CD4-positive, CD25-positive, alpha-beta regulatory T cell (primary cell): ENCODE measurements at places on chromosomes 3 and 15.

DNA sequence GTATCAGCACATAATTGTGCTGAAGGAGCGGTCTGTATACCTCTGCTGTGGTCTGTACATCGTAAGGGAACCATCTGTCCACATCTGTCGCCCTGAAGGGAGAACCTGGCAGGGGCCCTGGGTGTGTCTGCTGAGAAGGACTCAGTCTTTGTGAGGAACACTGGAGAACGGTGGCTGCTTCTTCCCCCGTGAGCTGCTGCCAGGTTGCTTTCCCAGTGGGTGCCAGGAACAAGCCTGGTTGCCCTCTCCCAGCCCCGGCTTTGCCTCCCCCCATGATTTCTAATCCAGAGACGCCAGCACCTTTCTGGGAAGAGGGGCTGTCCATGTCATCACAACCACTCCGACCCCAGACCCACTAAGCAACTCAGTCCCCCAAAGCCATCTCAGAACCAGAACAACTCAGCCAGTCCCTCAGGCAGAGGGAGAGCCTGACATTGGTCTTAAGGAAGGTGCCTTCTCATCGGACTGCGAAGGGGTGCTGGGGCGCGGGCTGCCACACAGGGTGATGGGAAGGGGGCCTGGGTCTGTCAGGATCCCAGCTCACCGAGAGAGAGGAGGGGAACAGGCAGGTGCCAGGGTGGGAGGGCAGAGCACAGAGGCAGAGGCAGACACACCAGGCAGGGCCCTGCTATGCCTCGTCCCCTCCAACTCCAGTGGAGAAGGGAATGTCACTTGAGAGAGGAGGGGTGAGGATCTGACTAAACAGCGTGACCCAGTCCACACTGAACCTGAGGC is 8.5 kb downstream of the TNK2 start:
- no peak for DNase-seq

- no peak for DNase-seq
These were observed 132.6 kb downstream of the PLD1 start for GRCh38 chr3:171677706-171678105.

GRCh38 chr15:73941044-73941443 is 14.8 kb downstream of the LOXL1 start:
- DNase-seq: no peak

DNA sequence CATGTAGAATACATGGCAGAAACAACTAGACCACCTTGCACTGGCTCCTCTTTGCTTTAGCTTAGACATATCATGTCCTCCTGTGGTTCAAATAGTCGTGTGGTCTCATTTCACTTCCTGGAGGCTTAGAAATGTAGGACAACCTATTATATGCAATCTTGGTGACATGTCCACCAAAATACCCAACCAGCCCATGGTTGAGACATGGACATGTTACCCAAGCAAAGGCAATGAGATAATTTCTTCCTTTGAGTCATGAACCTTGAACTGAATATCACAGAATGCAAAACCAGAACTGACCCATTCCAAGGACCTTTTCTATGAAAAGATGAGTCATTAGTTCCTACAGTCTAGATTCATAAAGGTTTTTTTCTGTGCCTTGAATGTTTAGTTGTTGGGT is 309.0 kb upstream of the MDFIC2 start:
- DNase-seq: no peak

- no peak for DNase-seq
These were observed 1.8 kb downstream of the TWF2 start for GRCh38 chr3:52237006-52237656.

DNA sequence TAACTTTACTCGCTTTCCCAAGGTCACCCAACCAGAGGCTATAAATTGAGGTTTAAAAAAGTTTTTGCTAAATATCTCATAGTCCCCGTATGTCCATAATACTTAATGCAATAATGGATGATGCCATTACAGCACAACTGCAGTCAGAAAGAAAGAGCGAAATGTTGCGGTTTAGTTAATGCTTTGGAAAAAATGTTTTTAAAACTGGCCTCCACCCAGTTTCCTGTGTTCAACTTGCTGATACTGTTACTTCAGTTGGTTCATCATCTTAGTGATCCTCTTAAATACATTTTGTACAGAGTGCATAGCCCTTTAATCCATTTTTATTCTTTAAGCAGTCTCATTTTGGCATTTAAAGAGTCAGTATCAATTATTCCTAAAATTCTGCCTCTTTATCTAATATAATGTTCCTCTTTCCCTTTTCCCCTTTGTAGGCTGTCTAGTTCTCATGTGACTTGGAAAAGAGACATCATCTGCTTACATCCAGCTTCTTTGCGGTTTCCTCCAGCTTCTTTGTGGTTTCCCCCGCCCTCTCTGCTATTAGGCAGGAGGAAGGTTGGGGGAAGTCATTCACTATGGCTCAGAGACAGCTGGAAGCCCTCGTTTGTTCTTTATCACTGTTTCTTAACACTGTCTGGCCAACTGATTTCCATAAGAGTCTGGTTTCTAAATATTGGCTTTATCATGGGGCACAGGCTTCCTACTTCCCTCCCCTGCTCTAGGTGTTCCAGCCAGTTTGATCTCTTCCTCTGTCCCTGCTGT is 154.3 kb downstream of the GOLIM4 start:
- DNase-seq: no peak

- DNase-seq: no peak
These were observed 251.3 kb upstream of the NR2E3 start for GRCh38 chr15:71559098-71559497.

DNA sequence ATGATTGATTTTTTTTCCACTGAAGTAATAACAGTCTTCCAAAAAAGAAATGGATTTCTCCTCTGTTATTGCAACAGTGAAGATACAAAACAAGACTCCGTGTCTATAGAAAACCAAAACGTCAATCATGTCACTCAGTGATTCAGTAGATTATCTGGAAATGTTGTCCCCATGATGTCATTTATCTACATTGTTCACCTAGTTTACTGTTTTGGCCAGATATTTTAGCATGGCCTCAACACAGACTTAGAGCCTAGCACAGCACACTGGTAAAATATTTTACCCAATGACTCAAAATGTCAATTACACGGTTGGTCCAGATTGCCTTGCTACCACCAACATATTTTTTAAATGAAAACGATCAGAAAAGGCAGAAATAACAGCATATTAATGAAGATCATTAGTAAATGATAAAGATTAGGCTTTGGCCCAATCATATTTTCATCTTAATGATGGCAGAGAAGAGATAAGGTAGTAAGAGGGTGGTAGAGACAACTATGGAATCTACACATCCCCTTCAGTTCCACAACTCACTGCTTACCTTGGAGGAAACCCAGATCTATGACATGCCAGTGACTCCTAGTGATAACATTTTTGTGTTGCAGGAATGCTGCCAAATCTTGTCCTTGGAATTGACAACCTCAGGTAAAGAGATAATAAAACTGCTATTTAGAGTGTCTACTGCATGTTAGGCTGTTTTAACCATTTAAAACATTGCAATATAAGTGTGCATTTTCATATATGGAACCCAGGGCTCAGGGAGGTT is 347.7 kb upstream of the ARPP21 start:
- DNase-seq: no peak

DNA sequence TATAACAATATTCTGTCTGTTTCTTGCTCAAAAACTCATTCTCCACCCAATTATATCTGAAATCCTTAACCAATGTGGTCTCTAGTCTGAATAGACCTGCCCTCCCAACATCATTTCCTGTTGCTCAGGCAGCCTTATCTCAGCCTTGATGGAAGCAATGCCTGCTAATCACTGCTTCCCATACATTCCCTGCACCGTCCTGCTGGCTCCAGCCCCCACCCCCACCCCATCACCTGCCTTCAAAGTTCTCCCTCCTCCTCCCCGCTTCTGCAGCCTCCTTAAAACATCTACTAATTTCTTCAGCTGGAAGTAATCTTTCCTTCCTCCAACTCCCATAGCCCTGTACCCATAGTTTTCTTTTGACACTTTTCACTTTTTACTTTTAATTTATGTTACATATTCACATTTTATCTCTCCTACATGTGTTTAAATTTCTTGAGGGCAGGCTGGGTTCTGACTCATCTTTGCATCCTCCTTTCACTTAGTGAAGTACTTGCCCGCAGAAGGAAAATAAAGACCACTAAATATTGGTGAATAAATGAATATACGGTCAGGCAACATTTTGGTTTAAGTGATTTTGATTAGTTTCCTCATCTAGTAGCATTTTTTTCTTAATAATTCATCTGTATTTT is 98.2 kb downstream of the MEIS2 start:
- DNase-seq: no peak

GRCh38 chr3:195191580-195191979 is 79.4 kb downstream of the XXYLT1 start:
- DNase-seq: no peak
